ENCODE measurements at places on chromosomes 16 and 17.

DNA sequence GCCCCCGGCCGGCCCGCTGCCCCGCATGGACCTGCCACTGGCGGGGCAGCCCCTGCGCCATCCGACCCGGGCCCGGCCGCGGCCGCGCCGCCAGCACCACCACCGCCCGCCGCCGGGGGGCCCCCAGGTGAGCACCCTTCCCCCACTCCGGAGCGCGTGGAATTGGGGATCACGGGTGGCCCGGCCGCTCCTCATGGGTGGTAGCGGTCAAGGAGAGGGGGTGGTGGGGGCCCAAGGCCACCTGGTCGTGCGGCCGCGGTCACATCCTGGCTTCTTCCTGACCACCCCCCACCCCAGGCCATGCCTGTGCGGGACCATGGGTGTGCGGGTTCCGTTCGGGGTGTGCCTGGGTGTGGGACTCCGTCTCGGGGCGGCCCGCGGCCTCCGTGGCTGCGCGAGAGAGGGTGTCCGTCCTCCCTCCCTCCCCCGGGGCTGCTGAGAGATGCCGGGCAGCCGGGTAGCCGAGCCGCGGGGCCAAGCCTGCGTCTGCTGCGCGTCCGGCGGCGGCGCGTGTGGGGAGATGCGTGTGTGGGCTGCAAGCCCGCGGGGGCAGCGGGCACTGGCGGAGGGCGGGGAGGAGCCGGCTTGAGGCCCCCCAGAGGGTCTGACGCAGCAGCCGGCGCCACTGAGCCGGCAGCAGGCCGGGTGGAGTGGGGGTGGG, 6.8 kb downstream of the ACD start:
- DNase-seq, result no peak

DNA sequence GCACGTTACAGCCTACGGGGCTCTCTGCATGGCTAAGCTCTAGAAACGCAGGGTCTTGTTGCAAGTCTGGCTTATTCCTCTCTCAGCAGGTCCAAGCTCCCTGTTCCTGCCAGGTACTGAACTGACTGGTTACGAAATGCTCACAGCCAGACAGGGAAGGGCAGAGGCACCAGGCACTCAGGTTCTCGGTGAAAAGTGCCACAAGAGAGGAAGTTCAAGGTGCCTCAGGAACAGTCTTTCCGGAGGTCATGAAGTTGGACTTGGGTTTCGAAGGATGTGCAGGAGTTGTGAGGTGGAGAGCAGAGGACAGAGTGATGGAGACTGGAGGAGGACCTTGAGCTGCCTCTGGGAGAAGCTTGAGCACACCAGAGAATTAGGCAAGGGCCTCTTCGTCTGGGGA, 124.7 kb upstream of the GSE1 start:
- DNase-seq, result no peak

GRCh38 chr16:65833171-65833871, 533.2 kb upstream of the CDH5 start:
- no peak for DNase-seq

GRCh38 chr16:88828711-88829110, 17.0 kb upstream of the APRT start:
- no peak for DNase-seq

GRCh38 chr17:3038941-3039340, 24.5 kb downstream of the OR1D5 start:
- DNase-seq, result no peak

- DNase-seq, result no peak
Observed at GRCh38 chr16:87365021-87365713, 18.4 kb downstream of the FBXO31 start.

DNA sequence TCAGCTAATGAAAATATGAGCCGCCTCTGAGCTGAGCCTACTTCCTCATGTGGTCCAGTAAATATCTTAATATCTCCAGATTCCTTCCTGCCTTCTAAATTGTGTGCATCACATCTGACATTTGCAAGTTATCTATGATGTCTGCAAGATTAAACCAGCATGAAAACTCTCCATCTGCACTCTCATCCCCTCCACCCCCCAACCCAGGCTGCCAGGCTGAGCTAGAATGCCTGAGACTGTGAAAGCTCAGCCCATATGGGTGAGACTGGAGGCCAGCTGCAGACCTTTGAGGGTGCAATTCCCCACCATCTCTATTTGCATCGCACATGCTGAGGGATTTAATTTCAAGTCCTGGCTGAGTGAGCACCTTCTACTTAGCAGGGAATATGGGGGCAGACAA, 82.8 kb downstream of the ASIC2 start:
- no peak for DNase-seq

DNA sequence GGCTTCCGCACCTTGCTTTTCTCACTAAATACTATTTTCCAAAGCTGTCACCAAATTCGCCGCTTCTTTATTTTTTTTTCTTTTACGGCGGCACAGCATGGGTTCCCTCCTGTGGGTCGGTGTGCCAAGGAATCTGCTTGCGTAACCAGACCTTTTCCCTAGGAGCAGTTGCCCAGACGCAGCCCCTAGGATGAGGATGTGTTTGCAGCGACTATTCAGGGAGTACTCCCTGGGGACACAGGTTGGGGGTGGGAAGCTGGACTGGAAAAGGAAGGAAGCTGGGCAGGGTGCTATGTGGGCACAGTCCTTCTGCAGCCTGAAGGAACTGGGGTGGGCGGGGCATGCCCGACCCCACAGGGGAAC, 49.0 kb upstream of the ZCCHC14 start:
- no peak for DNase-seq

- DNase-seq, result no peak
Observed at GRCh38 chr16:85435286-85435685, 177.8 kb upstream of the GSE1 start.

DNA sequence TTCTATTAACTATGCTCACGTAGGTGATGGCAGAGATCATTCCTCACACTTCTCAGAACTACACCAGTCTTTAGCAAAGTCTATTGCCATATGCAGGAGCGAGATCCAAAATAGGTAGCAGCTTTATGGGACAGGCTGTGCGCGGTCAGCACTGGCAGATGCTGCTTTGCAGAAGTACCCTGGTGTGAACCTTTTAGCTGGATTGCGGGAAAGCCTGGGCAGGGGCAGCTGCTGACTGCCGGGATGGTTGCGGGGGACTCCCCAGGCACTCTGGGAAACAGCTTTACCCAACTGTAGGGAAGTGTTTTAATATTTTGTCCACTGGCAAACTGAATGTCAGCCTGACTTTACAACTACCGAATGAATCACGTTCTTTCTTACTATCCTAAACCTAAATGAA, 251.3 kb downstream of the HS3ST3A1 start:
- no peak for DNase-seq

GRCh38 chr16:22054847-22055590, 37.3 kb upstream of the VWA3A start:
- DNase-seq, result no peak

- no peak for DNase-seq
Observed at GRCh38 chr16:89375021-89375420, 115.3 kb downstream of the ANKRD11 start.

- DNase-seq, result no peak
Observed at GRCh38 chr17:6551356-6551755, 5.0 kb downstream of the PITPNM3 start.

GRCh38 chr16:53414381-53414780, 19.9 kb upstream of the RBL2 start:
- DNase-seq, result no peak

DNA sequence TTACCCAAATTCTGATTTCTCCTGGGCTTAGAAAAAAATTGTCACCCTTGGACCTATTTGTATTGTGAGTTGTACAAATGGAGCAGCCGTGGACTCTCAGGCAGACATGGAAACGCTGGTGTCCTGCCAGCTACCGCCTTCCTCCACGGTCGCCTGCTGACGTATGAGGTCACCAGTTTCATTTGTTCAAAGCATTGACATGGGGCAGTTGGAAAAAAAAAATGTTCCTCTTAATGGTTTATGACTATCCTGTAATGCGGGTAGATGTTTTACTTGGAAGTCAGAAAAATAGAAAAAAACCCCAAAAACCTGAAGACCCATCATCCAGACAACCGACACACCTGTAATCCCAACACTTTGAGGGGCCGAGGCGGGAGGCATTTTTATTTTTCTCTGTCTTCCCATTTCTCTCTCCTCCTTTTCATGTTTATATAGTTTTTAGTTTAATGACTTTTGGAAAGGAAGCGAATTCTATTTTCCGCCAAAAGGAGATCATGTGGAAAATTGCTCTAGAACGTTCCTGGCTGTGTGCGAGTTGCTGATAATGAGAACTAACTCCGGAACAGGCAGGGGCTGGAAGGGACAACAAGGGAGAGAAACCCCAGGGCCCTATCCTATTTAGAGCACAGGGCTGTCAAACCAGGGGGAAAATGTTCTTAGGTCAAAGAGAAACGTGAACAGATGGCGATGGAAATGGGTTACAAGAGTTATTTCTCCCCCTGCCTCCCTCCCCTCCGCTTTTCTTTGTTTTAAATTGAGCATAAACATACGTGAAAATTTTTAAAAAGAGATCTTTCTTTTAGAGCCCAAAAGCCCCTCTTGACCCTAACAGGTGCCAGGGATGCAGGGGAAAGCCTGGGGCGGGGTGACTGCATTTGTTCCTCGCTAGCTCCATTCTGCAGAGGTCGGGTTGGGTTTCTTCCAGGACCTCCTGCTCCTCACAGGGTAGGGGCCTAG, 13.7 kb downstream of the DNAH17 start:
- no peak for DNase-seq

DNA sequence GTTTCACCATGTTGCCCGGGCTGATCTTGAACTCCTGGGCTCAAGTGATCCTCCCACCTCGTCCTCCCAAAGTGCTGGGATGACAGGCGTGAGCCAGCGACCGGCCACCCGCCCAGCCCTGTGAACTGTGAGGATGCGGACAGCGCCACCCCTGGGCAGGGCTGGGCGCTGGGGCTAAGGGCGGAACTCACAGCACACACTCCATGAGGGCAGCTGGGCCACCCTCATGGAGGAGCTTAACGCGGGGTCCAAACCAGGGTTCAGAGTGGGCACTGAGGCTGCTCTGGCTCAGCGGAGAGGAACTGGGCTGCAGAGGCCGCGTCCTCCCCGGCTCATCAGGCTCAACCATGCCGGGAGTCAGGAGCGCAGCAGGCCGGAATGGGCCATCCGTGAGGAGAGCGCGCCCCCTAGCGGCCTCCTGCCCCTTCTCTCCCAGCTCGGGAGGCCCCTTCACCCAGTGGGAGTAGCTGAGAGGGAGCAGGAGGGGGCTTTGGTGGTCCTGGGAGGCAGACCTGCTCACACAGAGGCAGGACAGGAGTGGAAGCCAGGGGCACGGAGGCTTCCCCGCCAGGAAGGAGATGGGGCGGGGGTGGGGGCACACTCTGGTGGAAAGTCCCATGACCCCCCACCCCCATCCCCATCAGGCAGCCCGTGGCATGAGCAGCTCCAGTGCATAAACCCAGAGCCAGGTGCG, 13.8 kb downstream of the CORO7 start:
- DNase-seq, result peak; percentile 44

- no peak for DNase-seq
Observed at GRCh38 chr17:82052638-82053059, 951 bp downstream of the GPS1 start.

DNA sequence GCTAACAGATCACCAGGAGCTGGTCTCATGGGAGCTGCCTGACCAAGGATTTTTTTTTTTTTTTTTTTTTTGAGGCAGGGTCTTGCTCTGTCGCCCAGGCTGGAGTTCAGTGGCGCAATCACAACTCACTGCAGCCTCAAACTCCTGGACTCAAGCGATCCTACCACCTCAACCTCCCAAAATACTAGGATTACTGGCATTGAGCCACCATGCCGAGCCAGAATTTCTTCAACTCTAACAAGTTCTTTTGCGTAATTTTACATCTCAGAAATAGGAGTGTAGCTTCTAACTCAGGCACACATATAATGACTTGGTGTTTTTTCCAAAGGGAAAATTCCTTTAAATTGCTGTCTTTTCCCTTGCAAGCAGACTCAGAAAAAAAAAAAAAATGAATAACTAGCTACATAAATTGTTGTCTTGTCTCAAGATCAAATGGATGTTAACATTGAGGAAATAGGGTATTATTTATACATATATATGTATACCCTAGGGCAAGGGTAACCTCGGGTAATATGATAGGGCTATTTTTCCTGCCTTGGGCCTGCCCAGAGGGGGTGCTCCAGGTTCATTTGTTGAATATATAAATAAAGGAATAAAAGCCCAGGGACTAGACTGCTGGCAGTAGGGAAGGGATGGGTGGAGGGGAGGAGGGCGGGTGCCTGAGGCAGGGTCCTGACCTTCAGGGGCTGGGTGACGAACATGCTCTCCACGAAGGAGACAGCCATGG, 42.8 kb upstream of the GCSH start:
- DNase-seq, result no peak

DNA sequence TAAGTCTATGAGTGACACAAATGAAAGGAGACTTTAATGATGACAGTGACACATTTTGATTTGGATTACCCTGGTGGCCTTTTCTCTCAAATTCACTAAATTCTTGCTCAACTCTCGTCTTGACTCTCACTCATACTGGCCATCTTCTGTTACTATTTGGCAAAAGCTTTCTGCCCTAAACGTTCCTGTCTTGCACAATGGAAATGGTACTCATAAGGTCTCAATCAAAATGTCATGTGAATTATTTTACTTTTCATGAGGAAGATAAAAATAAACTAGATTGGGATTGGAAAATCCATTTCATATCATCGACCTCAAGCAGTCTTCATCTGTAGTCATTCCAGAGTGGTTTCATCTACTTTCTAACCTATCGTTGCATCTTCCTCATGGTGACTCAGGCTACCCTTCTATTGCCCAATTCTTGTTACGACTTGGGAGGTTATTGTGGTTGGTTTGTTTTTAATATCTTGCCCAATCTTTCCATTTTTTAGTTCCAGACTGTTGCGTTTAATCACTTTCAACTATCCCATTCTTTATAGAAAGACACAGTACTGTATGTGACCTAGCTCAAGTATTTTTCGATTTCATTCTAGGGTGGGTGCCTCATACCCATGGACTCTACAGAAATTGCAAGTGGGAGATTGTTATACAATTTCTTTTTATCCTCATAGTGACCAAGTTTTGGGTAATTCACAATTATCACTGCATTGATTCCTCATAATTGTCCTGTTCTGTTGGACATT, 317.2 kb upstream of the KCNJ16 start:
- DNase-seq, result no peak

GRCh38 chr16:12123462-12123861, 146.9 kb downstream of the SNX29 start:
- DNase-seq, result no peak

DNA sequence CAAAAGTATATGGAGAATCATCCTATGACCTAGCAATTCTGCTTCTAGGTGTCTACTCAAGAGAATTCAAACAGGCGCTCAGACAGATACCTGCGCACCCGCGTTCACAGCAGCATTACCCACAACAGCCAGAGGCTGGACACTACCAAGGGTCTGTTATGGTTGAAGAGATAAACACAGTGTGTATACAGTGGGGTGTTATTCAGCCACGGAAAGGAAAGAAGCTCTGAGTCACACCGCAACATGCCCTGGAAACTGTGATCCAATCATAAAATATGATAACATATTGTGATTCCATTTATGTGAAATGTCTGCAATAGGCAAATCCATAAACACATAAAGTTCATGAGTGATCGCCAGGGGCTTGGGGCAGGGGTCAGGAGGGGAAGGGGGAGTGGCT, 18.0 kb upstream of the JPH3 start:
- no peak for DNase-seq

GRCh38 chr16:50809561-50809960, 67.7 kb downstream of the CYLD start:
- no peak for DNase-seq
